Vagina (tissue), 2 donors: ENCODE measurements at places on chromosomes 5 and 9. TPM values are rescaled to one million over a fixed set of nuclear protein-coding genes. Genes with fewer than 3 reads are reported as not detected.
A peak's percentile ranks its signal among the peaks of the same experiment; 100 is the strongest.

DNA sequence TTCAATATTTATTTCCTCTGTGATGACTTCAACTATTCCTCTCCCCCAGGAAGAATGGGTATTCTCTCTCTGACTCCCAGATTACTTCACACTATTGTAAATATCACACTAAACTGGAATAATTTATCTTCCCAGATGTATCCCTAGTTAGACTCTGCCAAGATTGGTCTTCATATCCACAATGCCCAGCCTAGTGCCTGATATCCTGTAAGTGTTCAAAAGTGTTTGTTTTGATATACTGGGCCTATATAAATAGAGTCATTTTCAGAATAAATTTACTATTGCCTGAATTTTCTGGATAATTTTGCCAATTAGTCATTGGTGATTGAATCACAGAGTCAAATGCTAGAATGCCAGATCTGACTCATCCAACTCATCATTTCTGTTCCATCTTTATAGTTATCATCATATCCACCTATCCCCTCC is 143.7 kb upstream of the TNC start:
- H3K4me3 ChIP-seq, result no peak overlapping the region
- no peaks in the 10 kb centered on the region for H3K36me3 ChIP-seq
- no peak overlapping the region for H3K27ac ChIP-seq
- H3K4me1 ChIP-seq, result no peaks in the 10 kb centered on the region

GRCh38 chr9:127183814-127184582 is 61.6 kb upstream of the ANGPTL2 start:
- no peaks in the 10 kb centered on the region for H3K36me3 ChIP-seq
- peaks cover 63% of the 10 kb centered on the region for H3K4me1 ChIP-seq
- DNase-seq, result no peak
- H3K27me3 ChIP-seq, result no peaks in the 10 kb centered on the region
- H3K4me3 ChIP-seq, result no peak overlapping the region
- peak overlapping the region; percentile 90 for H3K27ac ChIP-seq

- no peak overlapping the region for H3K4me3 ChIP-seq
- no peak overlapping the region for H3K27ac ChIP-seq
- no peak for DNase-seq
- H3K36me3 ChIP-seq, result peaks cover 5% of the 10 kb centered on the region
Measured at GRCh38 chr9:115071176-115071575, 46.8 kb downstream of the TNC start.

- no peaks in the 10 kb centered on the region for H3K36me3 ChIP-seq
- H3K27me3 ChIP-seq, result no peaks in the 10 kb centered on the region
- no peak for DNase-seq
- no peaks in the 10 kb centered on the region for H3K4me1 ChIP-seq
Measured at GRCh38 chr5:98524773-98525172, 248.7 kb upstream of the RGMB start.

- H3K27me3 ChIP-seq, result no peaks in the 10 kb centered on the region
- DNase-seq, result no peak
- H3K27ac ChIP-seq, result no peak overlapping the region
- H3K4me3 ChIP-seq, result no peak overlapping the region
Measured at GRCh38 chr5:82275216-82275664, 2.9 kb downstream of the RPS23 start.

- DNase-seq, result no peak
- H3K36me3 ChIP-seq, result no peaks in the 10 kb centered on the region
- no peak overlapping the region for H3K27ac ChIP-seq
- H3K4me3 ChIP-seq, result no peak overlapping the region
Measured at GRCh38 chr5:425714-426113, 17.3 kb upstream of the EXOC3 start.

DNA sequence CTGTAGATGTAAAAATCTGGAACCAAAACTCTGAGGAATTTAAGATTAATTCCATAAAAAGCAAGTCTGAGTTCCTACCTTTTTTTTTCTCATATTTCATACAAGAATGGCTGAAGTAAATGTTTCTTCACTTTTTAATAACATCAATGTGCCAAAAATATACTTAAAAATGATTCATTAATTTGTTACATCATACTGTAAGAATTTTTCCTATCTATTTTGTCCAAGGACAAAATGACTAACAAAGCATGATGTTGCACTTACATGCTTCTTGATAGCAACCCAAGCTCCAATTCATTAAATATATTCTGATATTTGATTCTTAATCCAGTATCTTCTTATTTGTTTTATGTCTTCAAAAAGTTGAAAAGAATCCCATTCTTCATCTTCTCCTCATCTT is 988.3 kb downstream of the TLE1 start:
- no peak overlapping the region for H3K4me3 ChIP-seq
- no peak overlapping the region for H3K27ac ChIP-seq
- no peaks in the 10 kb centered on the region for H3K4me1 ChIP-seq
- H3K27me3 ChIP-seq, result no peaks in the 10 kb centered on the region

DNA sequence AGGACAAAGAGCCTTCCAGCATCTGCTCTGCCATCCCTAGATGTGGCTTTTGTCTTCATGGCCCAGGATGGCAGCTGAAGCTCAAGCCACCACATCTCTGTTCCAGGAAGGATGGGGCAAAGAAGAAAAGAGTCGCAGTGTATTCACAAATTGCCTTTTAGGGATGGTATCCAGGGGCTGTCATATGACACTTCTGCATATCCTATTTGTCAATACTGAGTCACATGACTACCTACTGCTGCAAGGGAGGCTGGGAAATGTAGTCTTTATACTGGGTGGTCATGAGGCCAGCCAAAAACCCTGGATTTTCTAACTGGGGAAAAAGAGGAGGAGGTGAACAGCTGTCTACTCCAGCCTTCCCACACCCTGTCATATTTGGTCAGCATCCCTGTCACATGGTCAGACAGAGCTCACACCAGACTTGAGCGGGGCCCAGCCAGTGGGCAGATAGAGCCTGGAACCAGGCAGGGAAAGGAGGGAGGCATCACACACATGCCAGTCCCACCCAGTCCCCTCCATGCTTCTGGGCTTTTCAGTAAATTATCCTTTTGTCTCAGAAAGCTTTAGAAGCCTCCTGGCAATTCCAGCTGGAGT is 52.0 kb downstream of the OLFM1 start:
- peaks cover 15% of the 10 kb centered on the region for H3K4me1 ChIP-seq
- H3K4me3 ChIP-seq, result no peak overlapping the region
- no peaks in the 10 kb centered on the region for H3K27me3 ChIP-seq
- no peaks in the 10 kb centered on the region for H3K36me3 ChIP-seq
- DNase-seq, result no peak
- no peak overlapping the region for H3K27ac ChIP-seq

DNA sequence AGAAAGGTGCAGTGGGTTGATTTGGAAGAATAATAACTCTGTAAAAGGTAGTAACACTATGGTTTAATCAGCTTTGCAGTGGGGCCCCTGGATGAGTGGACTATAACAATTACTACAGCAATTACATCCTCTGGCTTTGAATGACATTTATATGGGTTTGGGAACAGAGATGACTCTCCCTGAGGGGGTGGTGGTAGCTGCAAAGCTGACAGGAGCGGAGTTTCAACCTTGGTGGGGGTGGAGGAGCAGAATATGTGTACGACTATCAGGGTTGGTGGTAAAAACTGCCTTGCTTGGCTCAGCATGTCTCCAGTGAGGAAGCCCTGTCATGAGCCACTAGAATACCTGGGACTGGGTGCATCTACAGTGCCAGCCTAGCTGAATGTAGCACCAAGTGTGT is 28.3 kb upstream of the NR3C1 start:
- no peak overlapping the region for H3K27ac ChIP-seq
- DNase-seq, result no peak
- no peak overlapping the region for H3K4me3 ChIP-seq
- no peaks in the 10 kb centered on the region for H3K36me3 ChIP-seq

GRCh38 chr5:116237917-116238500 is 153.2 kb downstream of the COMMD10 start:
- no peaks in the 10 kb centered on the region for H3K4me1 ChIP-seq
- H3K4me3 ChIP-seq, result no peak overlapping the region
- DNase-seq, result no peak
- H3K27me3 ChIP-seq, result no peaks in the 10 kb centered on the region

DNA sequence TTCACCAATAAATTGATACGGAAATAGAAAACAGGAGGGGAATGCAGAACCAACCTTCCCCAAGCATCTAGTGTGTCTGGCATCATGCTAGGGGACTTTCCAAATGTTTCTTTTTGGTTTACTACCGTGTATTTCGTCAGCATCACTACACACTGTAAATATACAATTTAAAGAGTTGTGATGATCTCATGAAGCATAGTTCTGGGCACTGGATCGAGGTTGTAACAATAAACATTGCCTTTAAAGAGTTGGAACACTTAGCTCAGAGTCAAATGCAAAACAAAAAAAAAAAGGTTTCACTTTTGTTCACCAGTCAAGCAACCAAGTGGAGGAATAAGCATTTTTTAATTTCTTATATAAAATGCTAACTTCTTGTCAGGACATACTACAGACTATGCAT is 2.9 kb upstream of the SCAI start:
- DNase-seq, result no peak
- no peaks in the 10 kb centered on the region for H3K27me3 ChIP-seq
- no peak overlapping the region for H3K27ac ChIP-seq
- peaks cover 14% of the 10 kb centered on the region for H3K4me1 ChIP-seq
- H3K36me3 ChIP-seq, result peaks cover 8% of the 10 kb centered on the region
- no peak overlapping the region for H3K4me3 ChIP-seq

- peaks cover 42% of the 10 kb centered on the region for H3K4me1 ChIP-seq
- no peaks in the 10 kb centered on the region for H3K27me3 ChIP-seq
- H3K27ac ChIP-seq, result peak overlapping the region; percentile 70
- no peaks in the 10 kb centered on the region for H3K36me3 ChIP-seq
Measured at GRCh38 chr9:128211981-128212281, 8.8 kb downstream of the DNM1 start.

DNA sequence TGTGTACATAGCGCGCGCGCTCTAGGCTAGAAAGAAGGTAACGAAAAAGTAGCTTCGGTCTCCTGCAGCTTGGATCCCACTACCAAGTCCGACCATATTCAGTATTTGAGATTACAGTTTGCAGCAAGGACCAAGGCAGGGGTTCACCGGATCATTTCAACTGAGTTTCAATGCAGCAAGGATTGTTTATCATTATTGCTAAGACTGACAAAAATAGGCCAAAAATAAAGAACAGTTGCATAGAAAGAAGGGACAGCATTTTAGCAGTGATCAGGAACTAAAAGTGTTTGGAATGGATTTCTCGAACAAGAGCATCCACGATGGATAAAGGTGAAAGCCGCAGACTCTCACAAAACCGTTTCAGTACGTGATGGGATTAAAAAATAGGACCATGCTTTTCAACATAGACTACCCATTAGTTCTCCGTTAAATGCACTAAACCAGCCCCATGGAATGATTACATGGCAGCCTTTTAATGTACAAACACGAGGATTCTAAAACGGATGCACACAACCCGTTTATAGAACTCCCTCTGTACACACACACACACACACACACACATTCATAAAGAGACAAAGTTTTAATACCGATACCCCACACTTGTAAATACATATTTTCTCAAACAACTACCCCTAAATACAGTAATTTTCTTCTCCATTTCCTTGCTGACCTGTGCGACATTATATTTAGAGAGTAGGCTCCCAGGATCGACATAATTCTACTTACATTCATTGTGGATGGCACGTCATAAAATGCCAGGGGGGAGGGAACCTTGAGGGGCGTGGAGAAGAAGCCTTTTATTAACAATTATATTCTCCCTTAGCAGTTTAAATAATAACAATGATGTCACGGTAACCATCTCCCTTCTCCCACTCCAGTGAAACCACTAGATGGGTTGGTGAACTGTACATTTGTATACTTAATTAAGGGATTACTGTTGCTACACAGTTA is 197.1 kb downstream of the MEF2C start:
- H3K36me3 ChIP-seq, result no peaks in the 10 kb centered on the region
- H3K4me1 ChIP-seq, result peaks cover 18% of the 10 kb centered on the region

DNA sequence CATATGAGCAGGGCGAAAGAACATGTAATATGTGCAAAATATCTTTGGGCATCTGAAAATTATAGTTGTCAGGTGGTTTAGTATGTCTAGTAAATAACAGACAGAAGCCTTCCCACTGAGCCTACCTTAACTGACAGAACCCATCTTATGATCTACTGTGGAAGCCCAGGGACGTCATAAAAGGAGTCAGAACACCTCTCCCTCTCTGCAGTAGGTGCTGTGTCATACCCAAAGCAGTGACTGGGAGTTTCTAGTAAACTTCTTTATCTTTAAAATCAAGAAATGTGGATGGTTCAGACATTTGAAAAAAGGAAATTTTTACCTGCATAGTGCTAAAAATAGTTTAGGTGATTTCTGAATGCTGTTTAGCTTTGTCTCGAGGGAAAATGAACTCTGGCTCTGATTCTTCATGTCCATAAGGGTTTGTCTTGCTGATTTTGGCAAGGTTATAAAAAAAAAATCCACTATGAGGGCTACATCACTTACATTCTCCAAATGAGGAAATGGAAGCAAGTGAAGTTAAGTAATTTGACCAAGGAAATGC is 104.0 kb downstream of the NUDT12 start:
- no peaks in the 10 kb centered on the region for H3K4me1 ChIP-seq
- H3K4me3 ChIP-seq, result no peak overlapping the region
- no peaks in the 10 kb centered on the region for H3K36me3 ChIP-seq
- H3K27me3 ChIP-seq, result no peaks in the 10 kb centered on the region

GRCh38 chr5:115433918-115434317 is 110.7 kb downstream of the FEM1C start:
- H3K27me3 ChIP-seq, result no peaks in the 10 kb centered on the region
- DNase-seq, result no peak
- no peak overlapping the region for H3K27ac ChIP-seq
- no peaks in the 10 kb centered on the region for H3K36me3 ChIP-seq
- H3K4me3 ChIP-seq, result no peak overlapping the region
- peaks cover 16% of the 10 kb centered on the region for H3K4me1 ChIP-seq

GRCh38 chr5:142342128-142342981 is 17.5 kb upstream of the SPRY4 start:
- H3K4me1 ChIP-seq, result no peaks in the 10 kb centered on the region
- H3K36me3 ChIP-seq, result no peaks in the 10 kb centered on the region
- H3K27ac ChIP-seq, result no peak overlapping the region
- DNase-seq, result no peak
- H3K4me3 ChIP-seq, result no peak overlapping the region

DNA sequence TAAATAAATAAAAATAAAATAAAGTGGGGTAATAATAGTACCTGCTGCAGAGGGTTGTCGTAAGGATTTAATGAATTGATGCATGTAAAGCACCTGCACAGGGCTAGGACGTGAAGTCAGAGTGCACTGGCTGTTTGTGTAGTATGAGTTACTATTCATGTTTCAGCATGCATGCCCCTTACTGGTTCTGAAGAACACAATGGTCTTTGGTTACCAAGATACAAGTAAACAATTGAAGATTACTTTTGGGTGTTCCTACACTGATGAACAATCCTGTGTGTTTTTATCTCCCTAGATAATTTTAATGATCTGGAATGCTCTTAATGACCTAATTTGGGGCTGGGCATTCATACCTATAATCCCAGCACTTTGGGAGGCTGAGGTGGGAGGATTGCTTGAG is 23.2 kb upstream of the PRRC2B start:
- DNase-seq, result no peak
- no peak overlapping the region for H3K27ac ChIP-seq
- H3K4me1 ChIP-seq, result peaks cover 18% of the 10 kb centered on the region
- no peak overlapping the region for H3K4me3 ChIP-seq

- H3K36me3 ChIP-seq, result no peaks in the 10 kb centered on the region
- H3K27me3 ChIP-seq, result no peaks in the 10 kb centered on the region
- H3K4me3 ChIP-seq, result peak within 1 kb of the TSS; percentile 66
- H3K27ac ChIP-seq, result peak within 1 kb of the TSS; percentile 75
- peaks cover 11% of the 10 kb centered on the region for H3K4me1 ChIP-seq
Measured at GRCh38 chr9:69035438-69036308, at the start of gene FXN. Gene FXN (plus strand): TSS chr9:69035752. CDS start chr9:69035783, 31 bp downstream.

TRPM6 gene
- total RNA-seq, result 9.1 TPM

CMYA5 gene
- total RNA-seq, result 10.1 TPM

AJM1 gene
- 1.2 TPM for total RNA-seq

SLC44A1 gene
- total RNA-seq, result 67.3 TPM

PLCXD3 gene
- total RNA-seq, result 10.6 TPM

SAXO1 gene
- not detected for total RNA-seq

RPL12 gene
- 2,572 TPM for total RNA-seq

ADAMTSL2 gene
- total RNA-seq, result 2.0 TPM

OLFML2A gene
- 39.3 TPM for total RNA-seq

ABCA1 gene
- 30.7 TPM for total RNA-seq

MLANA gene
- total RNA-seq, result not detected
